ENCODE measurements at places on chromosomes 2 and 18. TPM values are rescaled to one million over a fixed set of nuclear protein-coding genes. Genes with fewer than 3 reads are reported as not detected.
A peak's percentile ranks its signal among the peaks of the same experiment; 100 is the strongest.

Gene SLC9A4
- total RNA-seq = 0.05 TPM

Gene ST3GAL5
- total RNA-seq = 21.4 TPM

Gene UGT1A10
- total RNA-seq = not detected

Gene NIFK
- total RNA-seq = 64.2 TPM

Gene C2orf72
- 3.9 TPM for total RNA-seq

Gene SERPINB11
- total RNA-seq = not detected

Gene TANC1
- total RNA-seq = 9.5 TPM

DNA sequence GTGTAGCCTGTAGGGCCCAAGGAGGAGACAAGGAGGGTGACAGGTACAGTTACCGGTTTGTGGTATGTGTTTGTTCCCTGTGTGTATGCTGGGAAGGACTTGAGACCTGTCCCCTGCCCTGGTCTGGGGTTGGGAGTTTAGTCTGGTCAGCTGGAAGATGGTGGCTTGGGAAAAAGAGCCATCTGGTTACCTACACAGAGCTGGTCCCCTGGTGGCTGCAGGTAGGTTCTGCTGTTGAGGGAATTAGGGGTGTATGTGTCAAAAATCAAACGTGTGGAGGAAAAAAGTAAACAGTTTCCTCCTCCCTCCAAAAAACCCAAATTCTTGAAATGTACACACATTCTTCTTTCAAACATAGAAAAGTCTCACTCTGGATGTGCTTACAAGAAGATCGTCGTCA is 24.3 kb downstream of the PTMA start:
- DNase-seq = peak; percentile 60

DNA sequence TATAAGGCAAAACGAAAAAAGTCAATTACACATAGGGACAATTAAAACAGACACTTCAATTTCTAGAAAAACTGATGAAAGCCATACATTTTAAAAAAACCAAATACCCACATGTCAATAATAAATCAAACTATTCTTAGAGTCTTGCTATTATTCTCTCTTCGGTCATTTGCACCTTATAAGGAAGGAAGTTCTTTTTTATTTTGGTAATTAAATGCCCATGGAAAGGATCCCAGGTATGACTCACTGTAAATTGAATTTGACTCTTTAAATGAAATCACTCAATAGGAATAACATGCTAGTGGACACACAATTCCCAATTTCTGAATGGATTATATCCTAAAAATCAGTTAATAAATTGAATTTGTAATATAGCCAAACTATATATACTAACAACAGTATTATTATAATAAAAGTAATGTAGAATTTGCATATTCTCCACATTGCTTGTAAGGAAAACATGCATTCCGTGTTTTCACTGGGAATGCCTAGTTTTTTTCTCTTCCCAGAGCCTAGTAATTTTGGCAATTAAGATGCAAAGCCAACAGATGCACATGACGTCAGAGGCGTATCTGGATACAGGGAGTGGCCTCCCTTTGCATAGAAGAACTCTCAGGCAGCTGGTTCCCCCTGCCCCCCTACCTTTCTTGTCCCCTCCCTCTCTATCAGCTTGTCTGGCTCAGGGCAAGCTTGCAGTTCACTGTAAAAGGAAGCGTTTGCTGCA is 153.5 kb upstream of the PGAP1 start:
- no peak for DNase-seq

- DNase-seq = no peak
These were observed 56.9 kb downstream of the RHBDD1 start for GRCh38 chr2:226892729-226893128.

- peak; percentile 79 for DNase-seq
These were observed 104.2 kb upstream of the FZD7 start for GRCh38 chr2:201929281-201930026.

DNA sequence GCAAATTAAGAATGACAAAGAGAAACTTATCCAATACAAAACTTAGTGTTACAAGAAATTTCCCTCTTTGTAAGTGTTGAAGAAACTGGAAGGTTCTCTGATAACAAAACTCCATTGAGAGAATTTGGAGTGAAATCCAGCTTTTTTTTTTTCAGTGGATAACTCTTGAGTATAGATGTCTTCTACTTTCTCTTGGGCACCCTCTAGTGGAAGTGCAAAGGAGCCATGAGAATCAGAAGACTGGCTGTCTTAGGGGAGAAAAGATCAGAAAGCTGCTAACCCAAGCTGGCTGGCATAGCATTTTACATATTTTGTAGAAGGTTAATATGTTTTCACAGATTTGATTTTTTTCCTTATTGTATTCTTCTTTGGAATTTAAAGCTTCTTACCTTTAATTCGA is 138.8 kb upstream of the SATB2 start:
- DNase-seq = no peak

- DNase-seq = no peak
These were observed 128.5 kb downstream of the SPTBN1 start for GRCh38 chr2:54584598-54584997.

DNA sequence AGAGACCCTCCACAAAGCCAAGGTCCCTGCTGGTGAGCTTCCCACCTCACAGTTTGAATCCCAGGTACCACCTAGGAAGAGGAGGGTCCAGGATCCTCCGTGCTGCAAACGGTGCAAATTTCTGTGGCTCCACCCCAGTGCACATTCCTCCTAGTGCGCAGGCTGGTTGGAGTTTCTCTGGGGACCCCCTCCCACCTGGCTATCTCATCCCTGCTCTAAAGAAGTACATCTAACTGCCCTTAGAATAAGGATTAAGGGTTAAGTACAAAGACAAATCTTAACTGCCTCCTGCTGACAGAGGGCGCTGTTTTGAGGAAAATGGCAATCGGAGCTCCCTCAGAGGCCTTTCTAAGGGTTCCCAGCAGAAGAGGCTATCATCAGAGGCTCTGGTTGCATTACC is 109.6 kb upstream of the FSIP2 start:
- DNase-seq = peak; percentile 91

GRCh38 chr2:120322329-120322728 is 23.6 kb upstream of the INHBB start:
- no peak for DNase-seq

- no peak for DNase-seq
These were observed 112.9 kb downstream of the LTBP1 start for GRCh38 chr2:33059471-33060156.

DNA sequence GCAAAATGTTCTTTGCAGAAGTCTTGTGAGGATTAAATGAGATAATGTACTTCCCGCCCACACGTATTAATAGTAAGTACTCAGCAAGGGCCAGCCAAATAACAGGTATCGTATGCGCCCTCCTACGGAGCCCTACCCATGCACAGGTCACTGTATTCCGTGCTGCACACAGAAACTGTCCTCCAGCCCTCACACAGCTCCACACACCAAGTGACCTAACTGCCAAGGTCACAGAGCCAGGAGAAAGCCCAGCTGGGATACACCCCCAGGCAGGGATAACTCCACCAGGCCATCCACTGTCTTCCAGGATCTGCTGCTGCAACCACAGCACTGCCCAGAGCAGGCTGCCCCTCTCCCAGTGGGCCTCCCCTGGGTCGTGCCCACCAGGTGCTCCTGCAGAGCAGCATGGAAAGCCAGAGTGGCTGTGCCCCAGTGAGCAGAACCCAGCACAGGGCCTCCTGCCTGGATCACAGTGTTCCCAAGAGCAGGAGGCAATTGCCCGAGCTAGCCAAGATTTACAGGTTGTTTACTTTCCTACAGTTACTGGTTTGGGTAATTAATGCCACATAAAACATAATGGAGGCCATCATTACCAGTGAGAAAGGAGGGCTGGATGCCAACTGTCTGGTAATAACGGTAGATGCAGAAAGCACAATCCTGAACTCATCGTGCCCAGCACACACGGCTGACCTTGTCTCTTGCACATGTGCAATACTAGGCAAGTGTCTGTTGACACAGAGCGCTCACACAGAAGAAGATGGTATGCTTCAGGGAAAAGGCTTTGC is 24.4 kb downstream of the TFCP2L1 start:
- no peak for DNase-seq

DNA sequence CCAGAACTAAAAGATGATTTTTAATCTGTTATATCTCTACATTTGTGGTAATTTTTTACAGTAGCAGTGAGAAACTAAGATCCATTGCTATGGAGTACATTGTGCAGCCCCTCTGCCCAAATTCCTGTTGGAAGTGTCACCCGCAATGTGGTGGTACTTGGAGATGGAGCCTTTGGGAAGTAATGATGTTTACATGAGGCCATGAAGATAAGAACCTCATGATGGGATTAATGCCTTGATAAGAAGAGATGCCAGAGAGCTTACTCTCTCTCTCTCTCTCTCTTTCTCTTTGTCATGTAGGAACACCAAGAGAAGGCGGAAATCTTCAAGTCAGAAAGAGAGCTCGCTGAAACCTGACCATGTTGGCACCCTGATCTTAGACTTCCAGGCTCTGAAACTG is 535.4 kb downstream of the PID1 start:
- DNase-seq = no peak

DNA sequence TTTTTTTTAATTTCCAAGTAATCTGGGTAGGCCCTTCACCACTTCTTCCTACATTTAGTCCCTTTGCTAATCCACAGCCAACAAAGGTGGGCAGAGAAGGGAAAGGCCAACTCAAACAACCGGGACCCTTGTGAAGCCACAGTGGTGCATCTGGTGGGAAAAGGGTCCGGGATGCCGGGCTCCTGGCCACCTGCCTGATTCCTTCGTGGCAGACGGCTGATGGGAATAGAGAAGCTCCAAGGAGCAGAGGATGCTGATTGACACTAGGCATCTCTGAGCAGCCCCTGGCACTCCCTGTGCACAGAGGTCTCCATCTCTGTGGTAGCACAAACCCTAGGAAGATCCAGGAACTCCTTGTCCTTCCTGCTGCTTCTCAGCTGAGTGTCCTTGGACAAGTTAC is 37.0 kb downstream of the POLR1A start:
- no peak for DNase-seq

- peak; percentile 37 for DNase-seq
These were observed 29.4 kb downstream of the ITM2C start for GRCh38 chr2:230893841-230894781.

- no peak for DNase-seq
These were observed 1288.0 kb upstream of the ZEB2 start for GRCh38 chr2:145807968-145808367.

DNA sequence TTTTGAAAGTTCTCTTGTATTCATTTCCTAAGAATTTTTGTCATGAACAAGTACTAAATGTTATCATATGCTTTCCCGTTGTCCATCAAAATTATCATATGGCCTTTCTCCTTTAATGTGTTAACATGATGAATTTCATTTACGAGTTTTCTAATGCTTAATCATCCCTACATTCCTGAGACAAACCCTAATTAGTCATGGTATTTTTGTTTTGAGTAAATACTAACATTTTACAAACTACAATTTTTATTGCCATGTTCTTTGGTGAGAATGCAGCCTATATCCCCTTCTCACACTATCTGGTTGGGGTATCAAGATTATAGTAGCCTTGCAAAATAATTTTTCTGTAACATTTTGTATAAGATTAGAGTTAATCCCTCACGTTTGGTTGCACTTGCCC is 14.5 kb downstream of the SMAD2 start:
- DNase-seq = no peak

GRCh38 chr2:88165332-88166003 is 4.7 kb upstream of the THNSL2 start:
- DNase-seq = no peak

All from endodermal cell (in vitro differentiated cells).